ENCODE measurements at places on chromosomes 1 and 21.

DNA sequence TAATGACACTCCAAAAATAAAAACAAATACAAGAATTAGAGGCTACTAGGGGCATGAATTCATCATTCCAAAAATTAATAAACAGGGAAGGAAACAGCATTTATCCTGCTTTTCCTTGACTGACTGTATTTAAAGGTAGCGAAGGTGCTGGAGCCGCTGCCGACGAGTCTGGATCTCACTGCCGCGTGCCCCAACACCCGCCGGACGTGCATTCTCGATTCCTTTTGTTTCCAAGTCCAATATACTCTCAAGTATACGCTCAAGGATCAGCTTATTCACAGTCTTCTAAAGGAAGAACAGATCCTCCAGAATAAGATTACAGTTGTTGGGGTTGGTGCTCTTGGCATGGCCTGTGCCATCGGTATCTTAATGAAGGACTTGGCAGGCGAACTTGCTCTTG, 88.2 kb upstream of the GNG4 start:
- DNase-seq, result no peak

DNA sequence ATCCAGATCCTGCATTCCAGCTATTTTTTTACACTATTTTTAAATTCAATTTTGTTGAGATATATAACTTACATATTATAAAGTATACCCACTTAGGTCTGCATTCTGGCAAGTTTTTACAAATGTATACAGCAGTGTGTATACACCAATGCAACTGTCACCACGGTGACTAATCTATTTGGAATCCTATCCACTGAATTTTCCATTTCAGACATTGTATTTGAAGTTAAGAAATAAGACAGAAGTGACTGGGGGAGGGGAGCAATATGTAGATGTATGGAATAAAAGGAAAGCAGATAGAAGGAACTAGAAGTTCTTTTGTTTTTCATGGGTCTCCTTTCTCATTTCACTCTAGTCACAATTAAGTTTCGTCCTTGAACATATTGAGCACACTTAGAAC, 431.5 kb upstream of the CHRM3 start:
- no peak for DNase-seq

DNA sequence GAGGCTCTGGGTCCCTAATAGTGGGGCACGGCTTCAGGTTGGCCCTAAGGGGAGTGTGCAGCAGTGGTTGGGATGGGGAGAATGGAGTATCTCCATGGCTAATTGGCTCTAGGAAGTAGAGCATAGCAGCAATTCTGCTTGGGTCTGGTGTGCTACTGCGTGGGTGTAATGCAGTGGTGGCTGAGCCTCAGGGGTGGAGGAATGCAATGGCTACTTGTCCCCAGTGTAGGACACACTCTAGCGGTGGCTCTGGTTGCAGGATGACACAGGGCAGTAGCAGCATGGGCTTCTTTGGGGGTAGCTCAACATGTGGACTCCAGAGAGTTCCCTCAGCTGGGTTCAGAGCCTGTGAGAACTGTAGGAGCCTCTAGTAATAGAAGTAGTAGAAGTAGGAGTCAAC, 91.2 kb upstream of the FAM78B start:
- DNase-seq, result no peak

- DNase-seq, result no peak
These were observed 37.4 kb downstream of the NSL1 start for GRCh38 chr1:212754193-212754592.

GRCh38 chr1:2115702-2116341, 65.6 kb downstream of the PRKCZ start:
- no peak for DNase-seq

GRCh38 chr1:78298349-78298748, 192.4 kb upstream of the PTGFR start:
- no peak for DNase-seq

DNA sequence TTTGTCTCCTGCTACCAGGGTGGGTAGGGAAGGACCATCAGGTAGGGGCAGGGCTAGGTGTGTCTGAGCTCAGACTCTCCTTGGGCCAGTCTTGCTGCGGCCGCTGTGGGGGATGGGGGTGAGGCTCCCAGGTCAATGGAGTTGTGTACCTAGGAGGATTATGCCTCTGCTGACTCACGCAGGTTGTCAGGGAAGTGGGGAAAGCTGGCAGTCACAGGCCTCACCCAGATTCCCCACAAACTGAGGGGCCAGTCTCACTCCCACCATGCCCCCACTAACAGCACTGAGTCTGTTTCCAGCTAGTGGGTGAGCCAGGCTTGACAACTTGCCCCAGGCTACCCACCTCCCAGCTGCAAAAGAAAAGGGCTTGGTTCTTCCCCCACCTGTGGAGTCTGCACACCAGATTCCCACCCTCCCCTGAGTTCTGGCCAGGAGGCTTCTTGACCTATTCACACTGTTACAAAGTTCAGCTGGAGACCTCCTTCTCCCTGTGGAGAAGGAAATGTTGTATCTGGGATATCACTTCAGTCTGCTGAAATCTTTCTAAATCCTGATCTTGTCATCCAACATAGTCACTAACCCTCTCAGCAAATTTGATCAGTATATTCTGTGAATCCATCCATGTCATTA, 69.2 kb upstream of the GJA8 start:
- DNase-seq, result no peak

GRCh38 chr1:204943495-204943894, 72.8 kb downstream of the NFASC start:
- no peak for DNase-seq

- no peak for DNase-seq
These were observed 41.0 kb downstream of the LMX1A start for GRCh38 chr1:165315481-165315880.

DNA sequence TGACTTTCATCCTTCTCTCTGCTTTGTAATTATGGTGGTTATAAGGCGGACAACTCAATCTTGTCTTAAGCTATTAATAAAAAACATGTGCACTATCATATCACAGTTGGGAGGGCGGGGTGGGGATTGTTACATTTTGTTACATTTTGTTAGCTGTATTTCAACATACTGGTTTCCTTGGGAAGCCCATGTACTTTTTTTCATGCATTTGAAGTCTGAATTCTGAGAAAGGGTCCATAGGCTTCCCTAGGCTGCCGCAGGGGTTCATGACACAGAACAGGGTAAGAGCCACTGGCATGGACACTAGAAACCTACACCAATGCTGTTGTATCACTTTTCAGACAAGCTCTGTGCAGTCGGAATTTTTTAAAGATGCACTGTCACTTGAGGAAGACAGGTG, 178.8 kb downstream of the ETS2 start:
- DNase-seq, result peak; percentile 13

DNA sequence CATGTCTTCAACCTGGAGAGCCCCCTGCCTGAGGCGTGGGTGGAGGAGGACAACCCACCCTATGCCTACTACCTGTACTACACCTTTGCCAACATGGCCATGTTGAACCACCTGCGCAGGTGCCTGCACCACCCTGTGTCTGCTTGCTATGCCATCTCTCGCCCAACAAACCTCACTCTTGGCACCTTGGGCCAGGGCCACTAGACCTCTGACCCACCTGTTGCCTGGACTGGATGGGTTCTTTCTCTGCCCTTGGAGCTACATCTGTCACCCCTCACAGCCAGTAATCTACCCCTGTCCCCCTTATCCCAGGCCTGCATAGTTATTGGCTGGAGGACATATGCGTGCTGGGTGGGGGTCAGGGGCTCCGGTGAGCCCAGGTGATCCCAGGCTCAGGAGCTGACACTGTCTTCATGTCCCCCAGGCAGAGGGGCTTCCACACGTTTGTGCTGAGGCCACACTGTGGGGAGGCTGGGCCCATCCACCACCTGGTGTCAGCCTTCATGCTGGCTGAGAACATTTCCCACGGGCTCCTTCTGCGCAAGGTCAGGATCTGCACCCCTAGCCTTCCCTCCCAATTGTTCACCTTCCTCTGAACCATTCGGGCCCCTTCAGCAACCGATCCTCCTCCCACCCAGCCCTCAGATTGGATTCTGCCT, 9.9 kb downstream of the AMPD2 start:
- no peak for DNase-seq

DNA sequence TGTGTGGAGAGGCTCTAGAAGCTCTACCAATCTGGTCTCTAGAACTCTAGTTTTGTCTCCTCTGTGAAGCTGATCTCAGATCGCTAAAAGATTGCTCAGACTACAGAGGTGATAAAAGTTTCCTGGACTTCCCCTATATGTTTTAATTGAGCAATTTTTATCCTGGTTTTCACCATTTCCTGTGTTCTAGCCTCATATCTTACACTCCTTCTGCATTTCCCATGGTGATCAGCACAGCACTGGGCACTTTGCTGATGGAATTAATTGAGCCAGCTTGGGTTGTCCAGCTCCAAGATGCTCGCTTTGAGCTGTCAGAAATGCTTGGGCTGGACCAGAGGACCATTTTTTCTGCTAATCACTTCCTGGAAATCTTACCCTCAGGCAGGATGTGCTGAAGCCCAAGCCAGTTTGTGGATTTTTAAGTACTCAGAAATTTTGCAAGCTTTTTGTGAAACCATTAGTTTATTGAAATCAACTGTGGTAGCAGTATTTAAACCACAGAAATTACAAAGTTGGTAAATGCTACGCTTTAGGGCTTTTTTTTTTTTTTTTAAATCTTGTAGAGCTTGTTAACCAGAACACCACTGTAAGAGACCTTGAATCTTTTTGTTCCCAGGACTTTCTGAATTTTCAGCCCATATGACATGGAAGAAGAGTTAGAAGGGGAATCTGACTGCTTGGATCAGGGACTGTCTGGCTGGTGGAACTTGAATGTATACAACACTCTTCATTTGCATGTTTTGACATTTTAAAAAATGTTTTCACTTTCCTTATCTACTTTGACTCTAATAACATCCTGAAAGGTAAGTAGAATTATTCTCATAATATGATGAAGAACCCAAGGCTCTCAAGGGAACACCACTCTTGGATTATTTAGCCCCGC, 28.4 kb downstream of the CD48 start:
- no peak for DNase-seq

DNA sequence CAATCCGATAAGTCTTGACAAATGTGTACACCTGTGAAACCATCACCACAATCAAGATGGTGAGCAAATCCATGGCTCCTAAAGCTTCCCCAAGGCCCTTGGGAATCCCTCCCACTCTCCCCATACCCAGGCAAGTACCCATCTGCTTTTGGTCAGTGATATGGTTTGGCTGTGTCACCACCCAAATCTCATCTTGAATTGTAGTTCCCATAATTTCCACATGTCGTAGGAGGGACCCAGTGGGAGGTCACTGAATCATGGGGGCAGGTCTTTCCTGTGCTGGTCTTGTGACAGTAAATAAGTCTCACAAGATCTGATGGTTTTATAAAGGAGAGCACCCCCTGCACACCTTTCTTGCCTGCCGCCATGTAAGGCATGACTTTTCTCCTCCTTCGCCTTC, 14.6 kb upstream of the GUCA2B start:
- DNase-seq, result no peak

Data from posterior vena cava (tissue), 2 donors.